NCI-H345 (cell line): ENCODE measurements at places on chromosomes 16 and 17.

- DNase-seq = no peak
Observed at GRCh38 chr16:29927070-29927905, 1.3 kb upstream of the KCTD13 start.

DNA sequence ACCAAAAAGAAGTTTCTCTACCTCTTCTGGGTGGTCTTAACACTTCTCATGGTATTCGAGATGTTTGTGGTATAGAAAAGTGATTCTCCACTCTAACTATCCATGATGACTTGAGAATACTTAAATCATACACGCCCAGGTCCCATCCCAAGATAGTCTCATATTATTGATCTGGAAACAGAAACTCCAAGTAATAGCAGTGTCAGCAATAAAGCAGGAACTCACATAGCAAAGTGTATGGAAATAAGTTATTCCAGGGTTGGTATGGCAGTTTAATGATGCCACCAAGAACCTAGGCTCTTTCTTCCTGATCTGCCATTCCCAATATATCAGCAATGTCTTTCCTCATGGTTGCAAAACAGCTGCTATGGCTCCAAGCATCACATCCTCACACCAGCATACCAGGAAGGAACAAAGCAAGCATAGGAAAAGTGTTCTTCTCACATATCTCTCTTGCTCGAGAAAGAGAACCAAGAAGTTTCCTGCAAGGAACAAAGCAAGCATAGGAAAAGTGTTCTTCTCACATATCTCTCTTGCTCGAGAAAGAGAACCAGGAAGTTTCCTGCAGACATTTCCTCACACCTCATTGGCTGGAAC is 23.6 kb upstream of the TOX3 start:
- DNase-seq = no peak

DNA sequence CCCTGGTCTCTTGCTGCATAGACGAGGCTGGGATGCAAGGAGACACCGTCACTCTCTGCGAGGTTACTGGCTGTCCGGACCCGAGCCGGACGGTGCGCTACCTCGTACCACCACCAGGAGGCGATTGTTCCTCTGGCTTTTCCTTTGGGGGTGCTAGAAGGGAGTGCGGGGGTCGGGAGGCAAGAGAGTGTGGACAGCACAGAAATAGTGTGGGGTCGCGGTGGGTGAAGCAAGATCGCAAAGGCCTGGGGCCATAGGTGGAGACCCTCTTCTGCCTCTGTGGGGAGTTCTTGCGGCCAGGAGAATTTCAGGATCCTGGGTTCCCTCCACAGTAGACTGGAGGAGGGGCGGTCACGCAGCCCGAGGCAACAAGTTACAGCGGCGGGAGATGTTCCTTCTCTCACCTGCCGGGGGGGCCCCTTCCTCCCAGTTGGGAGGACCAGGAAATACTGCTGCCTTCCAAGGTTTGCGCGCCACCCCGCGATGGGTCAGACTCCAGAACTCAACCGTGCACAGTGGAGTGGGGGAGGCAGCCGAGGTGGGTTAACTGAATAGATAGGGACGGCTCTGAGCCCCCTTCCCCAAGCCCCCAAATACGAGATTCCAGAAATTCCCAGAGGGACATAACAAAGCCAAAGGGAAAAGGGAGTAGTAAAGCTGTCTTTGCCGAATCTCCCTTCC is 6.9 kb downstream of the PHOSPHO1 start:
- DNase-seq = peak; percentile 37

DNA sequence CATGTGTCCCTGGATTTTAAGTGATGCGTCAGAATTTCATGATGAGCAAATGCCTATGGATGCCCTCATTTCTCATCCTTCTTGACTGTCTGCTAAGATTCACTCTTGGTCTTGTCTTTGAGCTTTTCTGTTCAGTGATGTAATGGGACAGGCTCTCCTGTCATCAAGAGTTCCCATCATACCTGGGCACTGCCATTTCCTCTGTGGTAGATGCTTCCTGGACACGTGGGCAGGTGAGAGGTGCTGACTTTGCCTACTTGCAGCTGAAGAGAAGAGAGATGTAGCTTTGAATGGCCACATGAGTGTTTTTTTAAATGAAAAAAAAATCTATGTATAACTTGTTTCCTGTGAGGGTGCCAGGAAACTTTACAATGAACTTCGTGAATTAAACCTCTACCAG is 557.7 kb downstream of the MAF start:
- no peak for DNase-seq

DNA sequence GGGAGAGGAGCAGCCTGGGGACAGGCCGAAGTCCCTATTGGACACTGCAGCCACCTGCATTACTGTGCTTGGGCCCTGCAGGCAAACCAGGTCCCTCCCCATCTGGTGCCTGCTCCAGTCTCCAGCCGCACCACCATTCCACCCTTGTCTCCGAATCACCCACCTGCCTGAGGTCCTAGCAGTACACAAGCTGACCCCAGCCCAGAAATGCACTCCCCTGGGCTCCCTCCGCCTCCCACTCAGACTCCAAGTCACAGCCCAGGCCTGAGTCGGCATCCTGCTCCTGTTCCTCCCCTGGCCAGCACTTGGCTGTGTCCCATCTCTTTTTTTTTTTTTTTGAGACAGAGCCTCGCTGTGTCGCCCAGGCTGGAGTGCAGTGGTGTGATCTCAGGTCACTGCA is 6.3 kb downstream of the UNC13D start:
- DNase-seq = no peak

GRCh38 chr17:66506641-66507040 is 204.2 kb downstream of the PRKCA start:
- DNase-seq = no peak

GRCh38 chr16:84656649-84657048 is 8.3 kb downstream of the KLHL36 start:
- DNase-seq = no peak

GRCh38 chr17:75555679-75556153 is 30.2 kb downstream of the LLGL2 start:
- no peak for DNase-seq

DNA sequence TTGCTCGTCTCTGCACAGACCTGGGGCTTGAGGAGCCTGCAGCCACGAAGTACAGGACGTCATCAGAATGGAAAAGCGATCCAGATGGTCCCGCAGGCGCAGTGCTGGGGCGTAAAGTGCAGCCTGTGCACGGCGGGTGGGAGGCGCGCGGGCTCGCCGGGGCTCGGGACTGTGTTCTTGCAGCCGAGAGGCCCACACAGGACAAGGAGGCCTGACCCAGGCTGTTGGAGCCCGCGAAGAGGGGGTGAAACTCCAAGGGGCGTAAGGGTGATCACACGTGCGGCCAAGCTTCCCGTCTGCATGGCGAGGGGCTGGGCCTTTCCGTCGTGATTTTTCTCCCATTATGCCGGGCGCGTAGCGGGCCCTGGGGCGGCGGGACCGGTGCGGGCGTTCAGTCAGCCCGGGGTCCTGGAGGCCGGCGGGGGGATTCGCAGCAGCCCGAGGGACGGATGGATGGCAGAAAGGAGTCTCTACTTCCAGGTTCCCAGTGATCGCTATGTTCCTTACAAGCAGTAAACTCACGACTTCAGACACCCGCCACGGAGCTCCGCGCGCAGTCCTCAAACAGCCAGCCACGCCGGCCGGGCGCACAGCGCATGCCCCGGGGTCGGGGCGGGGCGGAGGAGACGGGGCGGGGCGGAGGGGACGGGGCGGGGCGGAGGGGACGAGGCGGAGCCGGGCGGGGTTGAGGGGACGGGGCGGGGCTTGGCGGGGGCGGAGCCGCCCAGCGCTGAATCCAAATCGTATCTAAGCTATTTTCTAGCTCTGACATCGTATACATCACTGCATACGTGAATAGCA is 141.0 kb upstream of the KCNJ18 start:
- peak; percentile 63 for DNase-seq

DNA sequence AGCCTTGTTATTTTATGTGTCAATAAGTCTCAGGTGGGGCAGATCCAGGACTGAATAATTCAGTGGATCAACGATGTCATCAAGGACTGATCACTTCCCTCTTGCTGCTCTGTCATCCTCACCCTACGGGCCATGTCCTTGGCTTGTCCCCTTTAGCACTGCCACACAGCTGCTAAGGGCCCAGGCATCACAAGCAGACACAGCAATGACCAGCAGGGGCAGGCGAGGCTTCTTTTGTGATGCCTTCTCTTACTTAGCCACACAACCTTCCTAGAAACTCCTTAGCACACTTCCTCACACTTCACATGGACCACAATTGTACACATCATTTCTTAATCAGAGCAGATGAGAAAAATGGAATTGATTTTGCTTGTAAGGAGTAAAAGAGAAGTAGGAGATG is 356.3 kb upstream of the SOX9 start:
- no peak for DNase-seq

DNA sequence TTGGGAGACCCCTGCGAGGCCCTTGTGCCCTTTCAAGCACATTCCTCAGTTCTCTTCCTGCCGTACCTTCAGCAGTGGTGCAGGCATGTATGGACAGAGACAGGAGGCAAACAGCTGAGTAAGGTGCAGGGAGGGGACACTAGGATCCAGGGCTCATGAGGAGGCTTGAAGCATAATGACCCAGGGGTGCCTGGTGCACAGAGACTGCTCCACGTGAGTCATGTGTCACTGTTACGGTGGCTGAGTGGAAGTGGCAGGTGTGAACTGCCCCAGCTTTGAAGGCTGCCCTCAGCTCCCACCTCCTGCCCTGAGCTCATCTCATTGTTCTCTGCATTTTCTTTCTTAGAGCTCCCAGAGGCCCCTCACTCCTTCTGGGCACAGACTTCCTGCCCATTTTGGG is 124.8 kb downstream of the NTN1 start:
- DNase-seq = no peak

GRCh38 chr16:2236337-2237101 is at the start of gene DNASE1L2:
DNASE1L2 (plus strand) TSS chr16:2236444; CDS start chr16:2236817, 373 bp downstream.
- DNase-seq = no peak

GRCh38 chr16:35311475-35311874 is 1852.1 kb downstream of the TP53TG3F start:
- DNase-seq = no peak

GRCh38 chr16:59067205-59067604 is 333.1 kb upstream of the GOT2 start:
- DNase-seq = no peak

DNA sequence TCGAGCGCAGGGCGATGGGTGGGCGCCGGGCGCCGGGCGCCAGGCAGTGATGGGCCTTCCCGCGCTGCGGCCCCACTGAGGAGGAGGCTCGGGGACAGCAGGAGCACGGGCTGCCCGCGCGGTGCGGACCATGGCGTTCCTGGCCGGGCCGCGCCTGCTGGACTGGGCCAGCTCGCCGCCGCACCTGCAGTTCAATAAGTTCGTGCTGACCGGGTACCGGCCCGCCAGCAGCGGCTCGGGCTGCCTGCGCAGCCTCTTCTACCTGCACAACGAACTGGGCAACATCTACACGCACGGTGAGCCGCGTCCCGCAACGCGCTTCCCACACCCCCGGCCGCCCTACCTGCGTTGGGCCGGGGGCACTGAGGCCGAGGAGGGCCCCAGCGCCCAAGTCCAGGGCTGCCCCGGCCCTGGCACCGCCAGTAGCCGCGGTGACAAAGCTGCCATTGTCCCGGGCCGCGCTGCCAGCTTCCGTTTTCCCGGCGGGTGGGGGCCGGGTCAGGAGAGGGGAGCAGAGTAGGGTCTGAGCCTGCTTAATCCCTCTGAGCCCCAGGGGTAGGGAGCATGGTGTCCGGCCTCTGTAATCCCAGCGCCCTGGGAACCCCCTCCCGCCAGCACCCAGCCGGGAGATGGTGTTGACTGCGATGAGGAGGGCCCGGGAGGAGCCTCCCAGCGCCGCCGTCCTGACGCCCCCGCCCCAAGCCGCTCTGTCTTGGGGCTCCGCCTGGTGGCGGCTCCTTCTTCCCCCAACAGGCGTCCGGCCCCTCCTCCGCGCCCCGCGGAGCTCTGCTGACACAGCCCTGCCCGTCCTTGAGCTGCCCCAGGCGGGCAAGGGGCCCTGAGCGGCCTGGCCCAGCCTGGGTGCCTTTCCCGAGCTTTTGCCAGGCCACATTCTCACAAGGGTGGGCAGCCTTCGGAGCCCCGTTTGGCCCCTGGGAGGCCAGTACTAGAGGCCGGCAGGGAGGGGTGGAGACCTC is 685 bp downstream of the PAQR4 start:
- peak; percentile 70 for DNase-seq

GRCh38 chr16:3094289-3095027 is 4.6 kb downstream of the ZSCAN10 start:
- DNase-seq = peak; percentile 8

DNA sequence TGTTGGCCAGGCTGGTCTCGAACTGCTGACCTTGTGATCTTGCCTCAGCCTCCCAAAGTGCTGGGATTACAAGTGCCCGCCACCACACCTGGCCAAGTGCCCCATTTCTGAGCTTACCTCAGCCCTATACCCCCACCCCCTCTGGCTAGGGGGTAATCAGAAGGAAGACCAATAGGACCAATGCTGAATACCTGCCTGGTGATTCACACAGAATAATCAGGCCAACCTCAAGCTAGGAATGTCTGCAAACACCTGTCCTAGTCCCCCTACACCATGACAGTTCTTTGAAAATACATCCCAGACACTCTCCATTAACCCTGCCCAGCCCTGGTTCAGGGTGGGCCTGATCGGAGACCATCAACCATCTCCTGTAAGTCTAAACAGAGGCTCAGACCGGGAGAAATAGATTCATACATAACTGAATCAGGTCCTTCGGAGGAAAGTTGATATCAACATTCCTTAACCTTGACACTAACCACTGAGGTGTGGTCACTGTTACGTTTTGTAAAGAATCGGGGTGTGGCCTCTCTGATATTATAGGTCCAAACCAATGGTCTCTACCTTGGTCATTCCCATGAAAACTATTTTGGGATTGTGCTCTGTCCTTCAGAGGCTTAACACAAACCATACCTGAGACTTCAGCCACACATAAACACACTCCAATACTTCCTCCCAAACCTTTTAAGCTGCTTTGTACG is 130.8 kb downstream of the GAS7 start:
- no peak for DNase-seq

DNA sequence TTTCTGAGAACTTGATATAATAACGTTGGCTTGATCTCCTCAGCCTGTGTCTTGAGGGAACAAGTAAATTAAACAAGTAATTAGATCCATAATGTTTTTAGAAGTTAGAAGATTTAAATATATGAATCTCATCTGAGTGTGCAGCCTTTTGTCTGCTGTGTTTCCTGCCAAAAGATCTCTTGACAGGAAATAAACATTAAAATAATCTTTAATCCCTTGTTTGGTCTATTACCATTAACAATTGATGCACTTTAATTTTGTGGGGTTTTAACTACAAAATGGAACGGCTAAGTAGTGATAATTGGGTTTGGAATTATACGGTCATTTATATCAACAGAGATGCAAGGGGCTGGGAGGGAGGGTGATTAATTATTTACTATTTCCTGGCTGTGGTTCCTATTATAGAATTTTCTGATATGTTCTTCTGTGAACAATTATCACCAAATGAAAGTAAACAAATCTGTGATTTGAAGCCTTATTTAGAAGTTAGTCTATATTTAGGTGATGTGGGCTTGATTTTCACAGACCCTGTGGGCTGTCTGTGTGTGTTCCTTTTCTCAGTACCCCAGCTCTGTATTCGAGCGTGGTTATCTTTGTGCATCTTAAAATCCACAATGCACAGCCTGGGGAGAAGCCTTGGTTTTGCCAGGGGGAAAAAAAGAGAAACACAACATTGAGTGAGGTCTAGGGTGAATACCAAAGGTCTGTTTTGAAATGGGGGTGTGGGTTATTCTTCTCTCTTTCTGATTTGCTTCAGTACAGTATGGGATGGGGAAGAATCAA is 556.1 kb downstream of the WWOX start:
- no peak for DNase-seq
